ENCODE measurements at places on chromosomes 5 and 9. TPM values are rescaled to one million over a fixed set of nuclear protein-coding genes. Genes with fewer than 3 reads are reported as not detected.

Gene OR2Y1
- total RNA-seq = not detected

Gene BBLN
- 58.0 TPM for total RNA-seq

Gene ANGPTL2
- 38.7 TPM for total RNA-seq

Gene STING1
- 90.9 TPM for total RNA-seq

- DNase-seq = no peak
Measured at GRCh38 chr9:113879911-113880310, 3.8 kb downstream of the ZNF618 start.

GRCh38 chr5:142976861-142977260 is 206.7 kb downstream of the ARHGAP26 start:
- DNase-seq = peak; percentile 43

DNA sequence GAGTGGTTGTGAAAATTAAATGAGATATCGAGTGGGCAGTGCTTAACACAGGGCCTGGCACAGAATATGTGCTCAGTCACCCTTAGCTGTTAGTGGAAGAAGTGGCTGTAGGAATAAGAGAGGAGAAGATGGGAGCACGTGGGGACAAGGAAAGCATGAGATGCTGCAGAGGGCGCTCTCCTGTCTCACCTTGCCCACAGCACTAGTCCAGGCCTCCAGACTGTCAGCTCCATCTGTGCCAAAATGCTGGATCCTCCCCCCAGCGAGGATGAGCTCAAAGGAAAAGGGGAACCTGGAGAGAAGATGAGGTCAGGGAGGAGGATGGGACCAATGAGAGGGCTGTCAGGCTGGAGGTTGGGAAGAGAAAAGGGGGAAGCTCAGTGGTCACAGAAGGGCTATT is 12.5 kb downstream of the ARAP3 start:
- no peak for DNase-seq

DNA sequence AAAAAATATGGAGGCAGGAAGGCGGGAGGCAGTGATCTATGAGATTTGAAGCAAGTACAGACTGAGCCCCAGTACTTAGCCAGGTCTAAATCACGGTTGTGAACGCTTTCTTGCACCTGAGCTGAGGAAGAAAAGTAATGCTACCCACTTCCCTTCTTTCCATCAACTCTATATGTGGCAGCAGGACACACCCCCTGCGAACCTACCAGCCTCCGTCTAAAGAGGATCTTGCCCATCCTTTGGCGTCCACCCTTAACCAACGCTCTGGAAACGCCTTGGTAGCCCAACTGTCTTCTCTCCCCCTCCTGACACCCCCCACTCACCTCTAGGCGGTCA is 545 bp downstream of the HMGCS1 start:
- no peak for DNase-seq

- DNase-seq = no peak
Measured at GRCh38 chr5:143051244-143052058, 281.3 kb downstream of the ARHGAP26 start.

GRCh38 chr5:127203818-127204217 is 86.8 kb upstream of the MEGF10 start:
- DNase-seq = no peak

- no peak for DNase-seq
Measured at GRCh38 chr9:94915476-94916450, 189.3 kb downstream of the AOPEP start.

DNA sequence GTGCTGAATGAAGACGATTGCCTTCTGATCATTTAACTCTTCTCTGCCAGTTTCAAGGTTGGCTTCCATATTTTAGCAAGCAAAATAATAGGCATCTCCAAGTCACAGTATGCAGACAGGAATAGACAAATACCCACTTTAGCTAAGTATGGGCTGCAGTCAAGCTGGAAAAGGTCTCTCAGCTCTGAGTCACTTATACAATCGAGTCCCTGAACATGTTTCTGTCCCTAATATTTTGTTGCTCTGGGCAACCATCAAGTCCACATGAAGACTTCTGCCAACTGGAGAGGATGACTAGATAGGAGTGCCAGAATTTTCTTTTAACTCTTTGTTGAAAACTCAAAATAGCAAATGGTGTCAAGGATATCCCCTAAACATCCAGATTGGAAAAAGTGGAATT is 575.3 kb downstream of the RAB3C start:
- DNase-seq = no peak

- DNase-seq = no peak
Measured at GRCh38 chr9:87034841-87035240, 87.5 kb upstream of the GAS1 start.

DNA sequence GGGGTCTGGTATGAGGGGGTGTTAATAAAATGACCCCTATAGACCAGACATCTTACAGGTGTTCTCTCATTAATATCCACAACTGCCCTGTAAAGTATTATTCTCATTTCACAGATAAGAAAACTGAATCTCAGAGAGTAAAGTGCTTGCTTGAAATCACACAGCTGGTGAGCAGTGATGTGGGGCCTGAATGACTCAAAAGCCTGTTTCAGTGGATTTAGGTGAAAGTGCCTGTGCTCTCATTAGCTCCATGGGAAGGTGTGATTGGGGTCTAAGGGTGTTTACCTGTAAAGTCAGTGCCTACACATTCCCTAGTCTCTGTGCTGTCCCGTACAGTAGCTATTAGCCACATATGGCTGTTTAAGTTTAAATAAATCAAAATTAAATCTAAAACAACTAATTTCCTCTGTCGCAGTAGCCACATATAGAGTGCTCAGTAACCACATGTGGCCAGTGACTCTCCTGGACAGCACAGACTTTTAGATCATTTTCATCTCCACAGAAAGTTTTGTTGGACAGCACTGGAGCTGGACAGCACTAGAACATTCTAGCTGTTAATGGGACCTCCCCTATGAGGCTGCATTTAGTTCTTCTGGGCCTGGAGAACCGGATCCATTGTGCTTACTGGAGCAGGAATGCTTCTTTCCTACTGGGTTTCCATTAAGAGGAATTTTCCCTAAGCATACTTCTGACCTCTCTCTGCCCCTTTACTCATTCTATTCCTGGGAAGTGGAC is 52.5 kb upstream of the SEMA6A start:
- DNase-seq = no peak

GRCh38 chr5:77210091-77210963 is at the start of gene PDE8B:
TSS of gene PDE8B (plus strand) at chr5:77210680. CDS start at chr5:77210926, 246 bp downstream.
- DNase-seq = no peak

Data from right cardiac atrium (tissue), 5 donors.